ENCODE measurements at places on chromosomes 6 and 20. TPM values are rescaled to one million over a fixed set of nuclear protein-coding genes. Genes with fewer than 3 reads are reported as not detected.

- no peak for DNase-seq
These were observed 32.9 kb downstream of the PTCHD4 start for GRCh38 chr6:48078120-48078519.

DNA sequence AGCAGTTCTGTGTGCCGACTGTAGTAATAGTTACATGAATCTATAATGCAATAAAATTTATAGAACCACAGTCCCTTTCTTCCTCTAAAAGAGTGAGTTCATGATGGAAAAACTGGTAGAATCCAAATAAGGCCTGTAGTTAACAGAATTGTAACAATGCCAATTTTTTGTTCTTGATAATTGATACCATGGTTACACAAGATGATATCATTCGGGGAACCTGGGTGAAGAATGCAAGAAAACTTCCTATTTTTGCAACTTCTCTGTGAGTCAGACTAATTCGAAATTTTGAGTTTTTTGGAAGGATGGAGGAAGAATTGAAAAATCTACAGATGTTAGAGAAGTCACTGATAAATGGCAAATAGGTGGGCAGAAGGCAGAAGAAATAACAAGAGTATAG, 381.8 kb downstream of the CDKAL1 start:
- DNase-seq = no peak

DNA sequence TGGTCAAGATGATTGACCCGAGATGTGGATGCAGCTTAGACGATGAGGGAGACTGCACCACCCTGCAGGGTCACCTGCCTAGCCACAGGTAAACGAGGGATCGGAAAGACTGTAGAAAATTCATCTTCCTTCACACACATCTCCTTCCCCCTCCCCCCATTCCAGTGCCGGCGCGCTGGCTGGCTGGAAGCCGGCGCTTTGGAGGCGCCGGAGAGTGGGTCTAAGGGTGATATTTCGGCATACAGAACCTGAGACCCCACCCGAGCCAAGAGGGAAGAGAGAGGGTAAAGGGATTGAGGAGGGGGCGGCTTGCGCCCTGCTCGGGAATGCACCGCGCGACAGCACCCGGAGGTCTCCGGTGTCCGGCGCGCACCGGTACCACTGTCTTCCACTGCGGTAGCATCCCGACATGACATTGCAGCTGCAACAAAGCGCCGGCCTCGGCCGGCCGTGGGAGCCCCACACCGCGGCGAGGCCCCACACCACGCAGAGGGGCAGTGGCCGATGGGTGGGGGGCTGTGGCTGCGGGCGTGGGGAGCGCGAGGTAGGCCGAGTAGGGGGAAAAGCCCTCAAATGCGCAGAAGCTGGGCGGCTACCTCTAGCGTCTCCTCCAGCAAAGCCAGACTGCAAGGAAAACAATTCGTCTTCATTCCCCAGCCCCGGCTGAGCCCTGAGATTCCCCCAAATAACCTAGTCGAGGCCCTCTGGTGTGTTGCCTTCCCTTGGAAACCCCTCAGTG, 984 bp downstream of the TNFRSF21 start:
- no peak for DNase-seq

The C2 gene
- total RNA-seq = 17.1 TPM

The C6orf58 gene
- 0.55 TPM for total RNA-seq

DNA sequence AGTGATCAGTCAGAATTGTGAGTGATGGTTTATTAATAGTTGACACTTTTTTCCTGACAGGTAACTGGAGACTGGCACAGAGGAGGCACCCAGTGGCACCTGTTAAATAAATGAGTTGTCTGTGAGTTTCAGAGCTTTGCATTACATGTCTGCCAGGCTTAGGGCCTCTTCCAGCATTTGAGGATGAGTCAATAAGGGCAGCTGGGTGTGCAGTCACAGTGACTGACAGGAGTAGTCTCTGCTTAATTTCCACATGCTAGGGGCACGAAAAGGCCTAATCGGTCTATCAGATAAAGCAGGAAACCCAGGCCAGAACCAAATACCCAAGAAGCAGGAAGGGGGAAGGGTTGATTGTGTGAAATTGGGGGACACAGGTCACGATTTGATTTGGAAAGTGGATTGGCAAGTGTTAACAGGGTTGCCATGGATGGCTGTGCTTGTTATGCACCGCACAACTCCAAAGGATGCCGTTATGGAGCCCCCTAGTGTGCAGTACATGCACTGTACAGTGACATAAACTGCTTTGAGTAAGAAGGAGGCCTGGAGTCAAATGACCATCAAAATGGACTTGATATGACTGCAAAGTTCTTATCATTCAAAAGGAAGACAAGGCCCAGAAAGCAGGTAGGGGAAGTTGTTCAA, 111.9 kb upstream of the GGTLC1 start:
- peak; percentile 49 for DNase-seq

GRCh38 chr6:3775847-3776246, 24.3 kb upstream of the PXDC1 start:
- no peak for DNase-seq

The LRRC1 gene
- total RNA-seq = 46.9 TPM

- DNase-seq = no peak
These were observed 24.8 kb downstream of the NFYA start for GRCh38 chr6:41097467-41098090.

DNA sequence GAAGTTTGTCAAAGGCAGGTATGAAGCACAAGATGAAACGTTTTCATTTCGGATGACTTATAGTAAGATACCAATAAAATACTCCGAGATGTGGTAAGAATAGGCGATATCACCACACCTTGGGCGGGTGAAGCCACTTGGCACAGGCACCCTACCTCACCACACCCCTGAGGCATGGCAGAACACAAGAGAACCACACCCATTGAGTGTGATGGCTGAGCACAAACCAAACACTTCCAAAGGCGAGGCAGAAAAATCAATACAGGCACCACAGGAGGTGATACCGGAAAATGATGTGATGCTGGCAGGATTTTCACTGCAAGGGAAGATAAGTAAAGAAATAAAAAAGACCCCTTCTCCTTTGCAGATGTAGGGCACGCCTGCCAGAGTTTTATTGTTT, 332.9 kb upstream of the PRDM1 start:
- DNase-seq = no peak

The EDN3 gene
- 0.16 TPM for total RNA-seq

The MAPK13 gene
- 70.3 TPM for total RNA-seq

- no peak for DNase-seq
These were observed 21.5 kb downstream of the EZR start for GRCh38 chr6:158797331-158798310.

All from ureter (tissue), 1 donor.